ENCODE measurements at places on chromosomes 7 and 10.
A peak's percentile ranks its signal among the peaks of the same experiment; 100 is the strongest.

- DNase-seq: no peak
Measured at GRCh38 chr10:10213237-10213636, 804.4 kb upstream of the CELF2 start.

- peak; percentile 27 for DNase-seq
Measured at GRCh38 chr10:96720422-96721206, at the start of gene PIK3AP1. Gene PIK3AP1, minus strand, starts transcription at chr10:96720514. Its CDS starts 120 bp downstream, at chr10:96720394.

DNA sequence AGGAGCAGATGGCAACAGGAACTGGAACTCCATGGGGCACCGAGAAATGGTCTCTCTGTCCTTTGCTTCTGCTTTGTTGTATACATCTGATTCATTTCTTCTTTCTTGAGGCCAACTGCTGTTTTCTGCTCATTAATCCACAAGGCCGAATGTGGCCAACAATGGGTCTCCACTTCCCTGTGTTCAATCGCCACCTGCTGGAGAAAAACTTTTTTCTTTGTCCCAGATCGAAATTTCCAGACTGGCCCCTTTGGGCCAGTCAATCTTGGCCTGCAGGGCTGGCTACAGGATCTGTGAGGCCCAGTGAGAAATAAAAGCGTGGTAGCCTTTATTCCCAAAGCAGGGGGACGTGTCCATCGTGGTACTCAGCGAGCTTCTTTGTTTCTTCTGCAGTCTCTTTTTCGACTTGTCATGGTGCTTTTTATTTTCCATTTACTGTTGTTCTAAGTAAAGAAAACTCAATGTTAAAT is 58.8 kb downstream of the PARP12 start:
- no peak for DNase-seq

DNA sequence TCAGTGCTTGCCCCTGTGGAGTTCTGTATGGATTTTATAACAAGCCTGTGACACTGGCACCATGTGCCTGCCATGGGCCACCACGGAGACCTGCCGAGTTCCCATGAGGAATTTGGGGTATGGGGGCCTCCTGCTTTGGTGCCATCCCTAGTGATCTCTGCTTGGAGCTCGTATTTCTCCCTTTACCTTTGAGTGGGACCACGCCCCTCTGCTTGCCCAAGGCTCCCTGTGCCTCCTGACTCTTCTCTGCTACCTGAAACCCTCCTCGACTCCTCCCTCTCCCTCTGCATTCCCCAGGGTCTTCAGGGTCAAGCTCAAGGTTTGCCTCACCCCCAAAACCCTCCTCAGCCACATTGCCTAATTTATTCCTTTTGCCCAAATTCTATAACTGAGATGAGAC is 225.0 kb downstream of the BUB3 start:
- DNase-seq: no peak

- DNase-seq: no peak
Measured at GRCh38 chr10:3769556-3769955, 15.5 kb downstream of the KLF6 start.

- no peak for DNase-seq
Measured at GRCh38 chr10:3812141-3812540, 27.1 kb upstream of the KLF6 start.

GRCh38 chr7:33854178-33854577 is 51.2 kb upstream of the BMPER start:
- no peak for DNase-seq

- DNase-seq: no peak
Measured at GRCh38 chr10:43126759-43127424, 11.4 kb upstream of the CSGALNACT2 start.

- DNase-seq: no peak
Measured at GRCh38 chr10:110634527-110635209, 9.5 kb upstream of the RBM20 start.

- DNase-seq: no peak
Measured at GRCh38 chr7:24017519-24017918, 266.5 kb upstream of the NPY start.

DNA sequence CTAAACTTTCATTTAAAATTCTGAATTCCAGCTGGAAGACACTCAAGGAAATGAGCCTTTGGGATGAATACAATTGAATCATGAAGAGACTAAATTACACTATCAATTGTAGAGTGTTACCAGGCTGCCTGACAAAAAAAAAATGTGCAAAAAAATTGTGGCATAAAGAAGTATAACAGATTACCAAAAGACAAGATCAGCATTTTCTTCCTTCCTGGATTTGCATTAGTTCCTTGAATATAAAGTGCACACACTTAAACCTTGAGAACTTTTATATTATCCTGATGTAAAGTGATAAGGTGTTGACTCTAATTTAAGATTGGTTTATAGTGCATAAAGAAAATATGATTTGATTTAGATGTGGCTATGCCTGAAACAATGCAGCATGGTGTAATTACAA is 412.7 kb upstream of the KLF6 start:
- DNase-seq: no peak

DNA sequence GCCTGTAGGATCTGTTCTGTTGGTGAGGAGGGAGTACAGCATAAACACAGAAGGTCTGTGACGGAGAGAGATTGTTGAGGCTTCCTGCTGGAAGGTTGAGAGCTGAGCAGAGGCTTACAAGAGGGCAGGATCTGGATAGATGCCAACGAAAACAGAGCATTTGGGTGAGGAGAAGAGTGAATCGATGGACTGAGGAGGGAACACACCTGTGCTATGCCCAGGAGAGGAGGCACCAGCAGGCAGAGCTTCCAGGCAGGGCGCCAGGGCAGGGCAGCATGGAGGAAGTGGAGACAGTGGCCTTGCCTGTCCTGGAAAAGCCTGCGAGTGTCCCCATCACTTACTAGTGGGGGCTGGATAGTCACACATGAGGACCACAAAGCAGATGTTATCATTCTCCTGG is 282.9 kb downstream of the PAXIP1 start:
- no peak for DNase-seq

DNA sequence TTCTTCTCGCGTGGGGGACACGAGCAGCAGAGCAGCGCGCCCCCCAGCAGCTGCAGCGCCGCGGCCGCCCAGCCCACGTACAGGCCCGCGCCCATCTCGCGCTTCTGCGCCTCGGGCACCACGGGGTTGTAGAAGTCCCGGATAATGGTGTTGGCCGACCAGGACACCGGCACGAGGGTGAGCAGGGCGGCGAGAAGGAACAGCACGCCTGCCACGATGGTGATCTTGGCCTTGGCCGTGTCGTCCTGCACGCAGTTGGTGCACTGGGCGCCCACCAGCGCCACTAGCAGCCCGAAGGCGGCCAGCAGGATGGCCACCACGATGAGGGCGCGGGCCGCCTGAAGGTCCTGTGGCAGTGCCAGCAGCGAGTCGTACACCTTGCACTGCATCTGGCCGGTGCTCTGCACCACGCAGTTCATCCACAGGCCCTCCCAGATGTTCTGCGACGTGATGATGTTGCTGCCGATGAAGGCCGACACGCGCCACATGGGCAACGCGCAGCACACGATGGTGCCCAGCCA is 529 bp downstream of the CLDN3 start:
- no peak for DNase-seq

- no peak for DNase-seq
Measured at GRCh38 chr7:3466261-3466660, 165.2 kb downstream of the SDK1 start.

DNA sequence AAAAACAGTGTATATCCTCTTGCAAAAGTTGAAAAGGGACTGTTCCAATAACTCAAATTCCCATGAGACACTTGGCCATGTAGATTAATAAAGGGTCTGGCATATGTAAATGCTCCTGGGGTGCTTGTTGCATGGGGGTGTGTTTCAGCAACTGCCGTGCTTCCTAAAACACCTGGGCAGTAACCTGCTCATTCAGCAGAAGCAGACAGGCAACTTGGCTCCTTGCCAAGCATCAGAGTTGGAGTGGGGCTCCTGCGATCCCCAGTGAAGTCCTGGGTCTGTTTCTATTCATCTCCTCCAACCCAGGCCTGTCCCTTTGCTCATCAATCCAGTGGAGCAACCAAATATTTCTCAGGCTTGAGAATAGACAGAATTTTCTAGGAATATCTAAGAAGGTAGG is 42.2 kb upstream of the ADAM12 start:
- DNase-seq: no peak

- DNase-seq: no peak
Measured at GRCh38 chr10:115942101-115942500, 330.9 kb downstream of the GFRA1 start.

- no peak for DNase-seq
Measured at GRCh38 chr10:16965740-16966447, 148.7 kb upstream of the RSU1 start.

DNA sequence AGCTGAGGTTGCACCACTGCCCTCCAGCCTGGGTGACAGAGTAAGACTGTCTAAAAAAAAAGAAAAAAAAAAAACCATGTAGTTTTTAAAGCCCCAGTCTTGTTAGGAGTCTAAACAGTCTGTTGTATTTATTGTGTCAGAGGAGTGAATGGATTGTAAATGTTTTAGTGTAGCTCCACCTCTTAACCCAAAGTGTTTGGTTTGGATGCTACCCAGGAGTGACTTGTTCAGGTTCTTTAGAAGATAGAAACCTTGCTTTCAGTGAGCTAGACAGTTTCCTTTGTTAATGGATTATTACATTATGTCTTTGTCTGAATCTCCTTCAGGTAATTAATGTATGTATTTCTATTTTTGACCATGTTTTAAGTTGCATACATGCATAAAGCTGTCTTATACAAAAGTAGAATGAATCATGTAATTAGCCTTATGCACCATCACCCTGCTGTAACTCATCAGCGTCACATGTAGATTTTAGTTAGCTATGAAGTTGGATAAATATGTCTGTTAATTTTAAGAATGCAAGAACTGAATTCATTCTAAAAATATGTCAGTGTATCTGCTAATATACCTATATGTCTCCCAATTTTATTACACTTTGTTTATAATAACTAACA is 97.7 kb downstream of the TAF3 start:
- DNase-seq: no peak

- DNase-seq: no peak
Measured at GRCh38 chr10:101027106-101027720, 3.7 kb downstream of the PDZD7 start.

- DNase-seq: no peak
Measured at GRCh38 chr7:132618271-132618955, 42.1 kb upstream of the PLXNA4 start.

DNA sequence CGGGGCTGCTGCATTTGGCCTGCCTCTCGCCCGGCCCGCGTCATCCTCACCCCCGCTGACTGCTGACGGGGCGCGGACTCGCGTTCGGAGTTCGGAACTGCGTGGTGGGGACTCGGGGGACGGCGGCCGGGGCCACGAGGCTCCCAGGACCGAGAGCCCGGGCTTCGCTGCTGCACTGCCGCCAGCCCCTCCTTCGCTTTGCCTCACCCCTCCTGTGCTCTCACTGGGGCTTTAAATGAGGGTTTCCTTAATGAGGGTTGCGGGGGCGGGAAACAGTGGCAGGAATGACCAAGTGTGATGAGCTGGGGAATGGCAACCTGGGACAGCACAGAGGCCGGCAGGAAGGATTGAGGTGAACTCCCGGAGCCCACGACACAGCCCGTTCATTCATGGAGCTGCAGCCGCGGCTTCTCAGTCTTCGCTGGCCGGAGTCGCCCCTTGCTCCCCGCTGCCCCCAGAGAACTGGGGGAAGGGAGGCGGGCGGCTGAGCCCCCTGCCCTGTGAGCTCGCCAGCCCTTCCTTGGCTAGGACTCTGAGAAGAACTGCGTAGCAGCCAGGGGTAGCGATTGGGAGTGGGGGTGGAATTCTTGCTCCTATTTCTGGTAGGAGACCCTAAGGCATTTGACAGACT is 1.5 kb upstream of the LRRC4 start:
- no peak for DNase-seq

DNA sequence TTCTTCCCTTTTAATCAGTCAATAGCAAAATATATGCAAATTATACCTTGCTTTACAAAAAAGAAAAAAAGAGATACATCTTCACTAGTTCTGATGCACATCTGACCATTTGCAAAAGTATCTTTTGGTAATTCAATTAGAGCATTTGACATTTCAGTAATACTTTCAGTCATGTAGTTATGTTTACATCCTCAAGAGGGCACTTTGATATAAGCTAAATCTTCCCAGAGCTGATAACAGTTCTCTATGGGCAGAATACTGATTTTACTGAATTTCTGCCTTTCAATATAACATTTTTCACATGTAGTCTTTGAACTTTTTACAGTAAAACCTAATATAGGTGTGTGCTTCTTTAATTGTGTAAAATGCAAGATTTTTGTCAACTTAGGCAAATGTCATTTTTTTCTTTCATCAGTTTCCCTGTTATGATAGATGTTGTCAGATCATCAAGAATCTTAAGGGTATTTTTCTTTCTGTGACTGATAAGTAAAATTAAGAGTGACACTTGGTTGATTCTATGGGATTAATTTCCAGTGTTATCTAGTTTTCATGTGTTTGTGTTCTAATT is 703.5 kb upstream of the SEMA3D start:
- no peak for DNase-seq

DNA sequence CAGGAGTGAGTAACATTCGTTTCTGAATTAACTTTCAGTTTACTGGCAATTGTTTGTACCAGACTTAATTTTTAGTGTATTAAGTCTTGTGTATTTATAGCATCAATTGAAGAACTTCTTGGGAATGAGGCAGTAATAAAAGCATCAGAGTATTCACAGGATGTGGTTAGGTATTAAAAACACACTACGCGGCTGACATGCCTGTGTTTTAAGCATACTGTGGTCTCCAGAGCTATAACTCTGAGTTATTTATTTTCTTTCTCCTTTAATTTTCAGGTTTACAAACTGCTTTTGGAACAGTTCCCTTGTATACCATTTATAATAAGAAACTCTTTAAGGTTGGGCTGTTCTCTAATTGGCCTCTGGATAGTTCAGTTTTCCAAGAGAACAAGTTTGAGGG is 626.1 kb upstream of the NRG3 start:
- DNase-seq: no peak

DNA sequence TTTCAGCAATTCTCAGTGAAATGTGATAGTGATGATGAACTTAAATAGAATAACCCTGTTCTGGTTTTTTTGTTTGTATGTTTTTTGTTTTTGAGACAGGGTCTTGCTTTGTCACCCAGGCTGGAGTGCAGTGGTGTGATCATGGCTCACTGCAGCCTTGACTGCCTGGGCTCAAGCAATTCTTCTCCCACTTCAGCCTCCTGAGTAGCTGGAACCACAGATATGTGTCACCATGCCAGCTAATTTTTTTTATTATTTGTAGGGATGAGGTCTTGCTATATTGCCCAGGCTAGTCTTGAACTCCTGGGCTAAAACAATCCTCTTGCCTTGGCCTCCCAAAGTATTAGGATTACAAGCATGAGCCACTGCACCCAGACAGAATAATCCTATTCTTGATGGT is 14.3 kb upstream of the COL17A1 start:
- no peak for DNase-seq

GRCh38 chr10:44703241-44704155 is 207.6 kb upstream of the TMEM72 start:
- no peak for DNase-seq

- no peak for DNase-seq
Measured at GRCh38 chr10:78911533-78912340, 157.0 kb upstream of the ZMIZ1 start.

DNA sequence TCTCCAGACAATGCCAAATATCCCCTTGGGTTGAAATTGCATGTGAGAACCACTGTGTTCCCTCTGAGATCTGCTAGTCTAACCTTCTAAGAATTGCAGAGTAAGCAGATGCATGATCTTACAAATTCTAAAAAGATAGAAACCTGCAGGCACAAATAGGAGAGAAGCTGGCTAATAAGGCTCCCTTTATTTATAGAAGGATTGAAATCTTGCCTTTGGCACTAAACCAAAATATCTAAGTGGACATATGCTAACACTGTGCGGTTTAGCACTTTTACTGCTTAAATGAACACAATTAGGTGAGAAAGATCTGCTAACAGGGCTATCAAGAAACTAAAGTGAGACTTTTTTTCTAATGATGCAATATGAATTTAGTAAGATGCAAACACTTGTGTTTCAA is 225.5 kb downstream of the DOCK4 start:
- DNase-seq: no peak

GRCh38 chr7:36034020-36034419 is 119.0 kb upstream of the EEPD1 start:
- no peak for DNase-seq
